ENCODE measurements at places on chromosomes 16 and 17.

- no peak for DNase-seq
Observed at GRCh38 chr17:14699574-14700185, 398.8 kb downstream of the HS3ST3B1 start.

- no peak for DNase-seq
Observed at GRCh38 chr16:12182212-12182611, 205.7 kb downstream of the SNX29 start.

GRCh38 chr16:88461331-88462269, 8.5 kb downstream of the ZFPM1 start:
- DNase-seq = no peak

DNA sequence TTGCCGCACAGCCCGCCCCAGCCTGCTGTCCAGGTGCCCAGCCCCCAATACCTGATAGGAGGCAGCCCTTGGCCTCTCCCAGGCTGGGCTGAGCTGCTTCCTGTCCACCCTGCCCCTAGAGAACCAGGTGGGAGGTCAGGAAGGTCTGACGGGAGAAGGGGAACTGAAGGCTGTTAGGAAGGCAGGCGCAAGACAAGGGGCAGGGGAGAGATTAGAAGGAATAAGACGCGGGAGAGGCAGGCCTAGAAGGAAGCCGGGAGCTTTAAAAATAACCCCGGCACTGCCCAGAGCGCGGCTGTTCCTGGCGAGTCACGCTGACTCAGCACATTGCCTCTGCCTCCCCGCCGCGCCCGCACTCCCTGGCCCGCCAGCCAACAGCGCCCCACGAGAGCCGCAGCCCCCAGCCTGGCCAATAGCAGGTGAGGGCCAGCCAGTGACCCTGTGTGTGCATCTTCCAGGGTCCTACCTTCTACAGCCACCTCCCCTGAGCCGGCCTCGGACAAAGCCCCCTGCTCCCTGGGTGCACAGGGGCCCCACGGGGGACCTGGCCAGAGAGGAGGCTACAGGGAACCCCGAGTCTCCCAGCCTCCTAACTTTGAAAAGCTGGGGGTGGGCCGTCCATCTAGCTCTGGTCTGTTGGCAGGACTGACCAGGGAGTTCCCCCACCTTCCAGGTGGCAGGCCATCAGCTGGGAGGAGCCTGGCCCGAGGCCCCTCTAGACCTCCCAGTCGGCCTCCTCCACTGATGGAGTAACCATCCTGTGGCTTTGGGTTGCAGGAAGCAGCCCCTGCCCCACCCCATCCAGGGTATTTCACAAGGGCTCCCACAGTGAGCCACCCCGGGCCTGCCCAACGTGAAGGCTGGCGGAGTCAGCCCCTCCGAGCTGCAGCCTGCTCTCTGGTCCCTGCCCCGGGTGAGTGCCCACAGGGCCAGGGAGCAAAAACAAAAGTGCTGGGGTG, 4.0 kb downstream of the MAFG start:
- no peak for DNase-seq

GRCh38 chr17:10211666-10212065, 13.3 kb upstream of the GAS7 start:
- no peak for DNase-seq

DNA sequence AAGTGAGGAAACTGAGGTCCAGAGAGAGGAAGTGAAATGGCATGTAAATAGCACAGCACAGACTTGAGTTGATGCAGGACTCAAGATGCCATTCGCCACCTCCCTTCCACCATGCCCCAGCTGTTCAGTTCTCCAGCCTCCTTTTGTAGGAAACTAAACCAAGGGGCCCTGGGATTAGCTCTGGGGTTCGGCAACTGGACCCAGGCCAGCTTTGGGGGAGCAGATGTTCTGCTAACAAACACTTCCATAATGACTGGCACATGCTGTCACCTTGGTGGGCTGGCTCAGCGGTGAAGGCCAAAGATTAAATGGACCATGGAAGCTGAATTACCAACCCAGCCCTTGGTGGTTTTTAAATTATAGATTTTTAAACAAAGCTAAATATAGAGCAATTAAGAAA, 77.0 kb downstream of the IRX6 start:
- DNase-seq = no peak

DNA sequence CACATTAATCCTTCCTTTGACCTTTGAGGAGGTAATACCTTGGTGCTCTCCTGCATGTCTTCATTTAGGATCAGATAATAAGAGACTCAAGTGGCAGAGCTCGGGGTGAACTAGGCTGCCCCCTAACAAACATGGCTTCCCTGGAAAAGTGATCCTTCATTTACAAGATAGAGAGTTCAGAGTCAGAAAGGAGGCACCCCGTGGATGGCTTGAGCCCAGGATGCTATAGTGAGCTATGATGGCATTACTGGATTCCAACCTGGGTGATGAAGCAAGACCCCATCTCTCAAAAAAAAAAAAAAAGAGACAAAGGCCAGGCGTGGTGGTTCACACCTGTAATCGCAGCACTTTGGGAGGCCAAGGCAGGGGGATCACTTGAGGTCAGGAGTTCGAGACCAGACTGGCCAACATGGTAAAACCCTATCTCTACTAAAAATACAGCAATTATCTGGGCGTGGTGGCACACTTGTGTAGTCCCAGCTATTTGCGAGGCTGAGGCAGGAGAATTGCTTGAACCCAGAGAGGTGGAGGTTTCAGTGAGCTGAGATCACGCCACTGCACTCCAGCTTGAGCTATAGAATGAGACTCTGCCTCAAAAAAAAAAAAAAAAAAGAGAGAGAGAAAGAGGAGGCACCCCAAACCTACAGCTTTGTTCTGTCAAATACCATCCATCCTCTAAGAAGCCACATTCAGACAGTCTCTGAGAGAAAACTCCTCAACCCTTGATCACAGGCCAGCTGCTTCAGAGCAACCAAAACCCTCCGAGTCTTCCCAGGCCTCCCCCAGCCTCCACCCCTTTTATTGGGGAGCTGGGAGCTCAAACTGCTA, 7.4 kb downstream of the FAM117A start:
- no peak for DNase-seq

DNA sequence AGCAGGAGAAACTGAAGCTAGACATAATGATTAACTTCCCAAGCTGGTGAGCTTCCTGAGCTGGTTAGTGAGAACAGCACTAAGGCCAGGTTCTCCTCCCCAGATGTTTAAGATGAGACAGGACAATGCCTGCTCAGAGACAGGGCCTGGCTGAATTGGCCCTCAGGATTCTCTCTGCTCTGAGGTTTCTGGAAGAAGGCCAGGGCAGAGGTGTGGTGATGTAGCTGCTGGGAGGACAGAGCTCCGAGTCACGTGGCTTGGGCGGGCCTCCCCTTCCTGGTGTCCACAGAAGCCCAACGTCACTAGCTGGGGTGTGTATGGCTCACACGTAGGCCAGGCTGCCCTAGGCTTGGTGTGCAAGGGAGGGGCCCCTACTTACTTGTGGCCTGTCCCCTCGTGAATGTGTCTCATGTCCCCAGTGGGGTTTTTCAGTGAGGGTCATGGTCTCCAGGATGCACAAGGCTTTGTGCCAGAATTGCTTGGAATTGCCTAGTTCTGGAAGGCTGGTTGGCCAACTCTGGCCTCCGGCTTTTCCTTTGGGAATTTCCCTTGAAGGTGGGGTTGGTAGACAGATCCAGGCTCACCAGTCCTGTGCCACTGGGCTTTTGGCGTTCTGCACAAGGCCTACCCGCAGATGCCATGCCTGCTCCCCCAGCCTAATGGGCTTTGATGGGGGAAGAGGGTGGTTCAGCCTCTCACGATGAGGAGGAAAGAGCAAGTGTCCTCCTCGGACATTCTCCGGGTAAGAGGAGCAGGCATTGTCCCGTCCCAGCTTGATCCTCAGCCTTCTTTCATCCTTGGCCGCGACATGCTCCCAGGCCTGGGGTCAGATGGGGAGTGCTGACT, 3.4 kb downstream of the NOD2 start:
- DNase-seq = peak; percentile 69

DNA sequence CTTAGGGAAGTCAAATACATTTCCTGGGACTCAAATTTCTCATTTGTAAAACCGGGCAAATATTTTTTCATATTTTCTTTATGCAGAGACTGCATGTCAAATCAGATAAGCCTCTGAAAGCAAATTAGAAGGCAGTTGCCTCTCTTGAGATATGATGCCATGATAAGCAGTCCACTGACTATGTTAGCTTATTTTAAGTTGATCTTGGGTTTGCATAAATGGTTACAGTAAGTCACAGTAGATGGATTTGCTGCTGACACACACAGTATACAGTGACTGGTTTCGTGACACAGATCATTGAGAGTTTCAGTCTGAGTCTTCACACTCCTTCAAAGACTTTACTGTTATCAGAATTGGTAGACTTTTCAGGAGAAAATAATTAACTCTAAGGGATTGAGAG, 927.6 kb upstream of the CDH8 start:
- no peak for DNase-seq

DNA sequence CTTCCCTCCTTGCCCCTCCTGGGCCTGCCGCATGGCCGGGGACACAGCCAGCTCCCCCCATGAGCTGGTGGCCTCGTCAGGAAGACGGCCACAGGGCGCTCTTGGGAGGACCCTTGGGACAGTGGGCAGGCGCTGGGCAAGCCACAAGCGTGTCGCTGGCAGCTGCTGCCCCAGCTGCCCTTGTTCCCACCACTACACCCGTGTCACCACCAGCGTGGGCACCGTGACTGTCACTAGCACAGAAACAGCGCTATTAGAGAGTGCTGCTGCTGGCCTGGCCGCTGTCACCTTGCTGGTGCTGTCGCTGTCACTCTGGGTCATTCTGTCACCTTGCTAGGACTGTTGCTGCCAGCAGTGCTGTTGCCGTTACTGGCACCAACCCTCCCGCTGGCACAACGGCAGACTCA, 47.2 kb downstream of the ZFPM1 start:
- DNase-seq = no peak

GRCh38 chr17:36879624-36880131, 57.6 kb upstream of the LHX1 start:
- no peak for DNase-seq

DNA sequence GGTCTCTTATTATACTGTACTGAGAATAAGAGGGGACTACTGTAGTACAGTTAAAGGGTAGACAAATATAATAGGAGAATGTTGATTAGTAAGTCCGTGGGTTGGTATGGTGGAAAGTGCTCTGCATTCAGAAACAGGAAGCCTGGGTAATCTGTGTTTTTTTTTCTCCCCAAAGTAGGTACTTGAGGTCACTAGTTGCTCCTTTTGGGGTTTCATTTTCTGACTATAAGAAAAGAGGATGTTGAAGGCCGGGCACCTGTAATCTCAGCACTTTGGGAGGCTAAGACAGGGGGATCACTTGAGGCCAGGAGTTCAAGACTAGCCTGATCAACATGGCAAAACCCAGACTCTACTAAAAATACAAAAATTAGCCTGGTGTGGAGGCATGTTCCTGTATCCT, 42.0 kb upstream of the MMD start:
- DNase-seq = no peak

GRCh38 chr16:85079785-85080570, 32.3 kb downstream of the CIBAR2 start:
- DNase-seq = no peak

All from CD4-positive, alpha-beta T cell treated with Interleukin-15 for 4 hours (primary cell).